ENCODE measurements at places on chromosomes 4 and X. TPM values are rescaled to one million over a fixed set of nuclear protein-coding genes. Genes with fewer than 3 reads are reported as not detected.
A peak's percentile ranks its signal among the peaks of the same experiment; 100 is the strongest.

Gene LRCH2
- total RNA-seq, result 5.4 TPM

GRCh38 chr4:139521754-139522401 is 34.1 kb downstream of the SETD7 start:
- H3K27ac ChIP-seq, result no peak overlapping the region
- H3K4me1 ChIP-seq, result no peaks in the 10 kb centered on the region
- no peak overlapping the region for H3K4me3 ChIP-seq

DNA sequence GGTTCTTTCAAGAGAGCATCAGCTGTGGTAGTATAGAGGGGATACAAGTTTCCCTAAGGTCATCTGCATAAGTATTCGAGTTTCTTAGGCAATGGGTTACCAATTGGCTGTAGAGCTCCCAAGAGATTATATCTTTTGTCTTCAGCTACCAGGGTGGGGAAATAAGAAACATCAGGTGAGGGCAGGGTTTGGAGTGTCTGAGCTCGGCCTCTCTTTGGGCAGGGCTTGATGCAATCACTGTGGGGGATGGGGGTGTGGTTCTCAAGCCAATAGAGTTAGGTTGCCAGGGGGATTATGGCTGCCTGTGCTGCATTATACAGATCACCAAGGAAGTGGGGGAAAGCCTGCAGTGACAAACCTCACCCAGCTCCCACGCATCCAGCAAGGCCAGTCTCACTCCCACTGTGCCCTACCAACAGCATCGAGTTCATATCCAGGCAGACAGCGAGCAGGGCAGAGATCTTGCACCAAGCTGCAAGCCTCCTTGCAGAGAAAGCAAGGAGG is 172.1 kb upstream of the MAGEE2 start:
- no peaks in the 10 kb centered on the region for H3K36me3 ChIP-seq
- H3K27me3 ChIP-seq, result no peaks in the 10 kb centered on the region
- no peak for DNase-seq
- H3K4me1 ChIP-seq, result no peaks in the 10 kb centered on the region
- H3K27ac ChIP-seq, result no peak overlapping the region

Gene AMBN
- not detected for total RNA-seq

Gene SPANXD
- not detected for total RNA-seq

- peak overlapping the region; percentile 73 for H3K4me3 ChIP-seq
- DNase-seq, result no peak
- H3K36me3 ChIP-seq, result no peaks in the 10 kb centered on the region
- H3K4me1 ChIP-seq, result peaks cover 18% of the 10 kb centered on the region
- H3K27me3 ChIP-seq, result no peaks in the 10 kb centered on the region
These were observed 39.9 kb downstream of the FAM149A start for GRCh38 chr4:186144198-186144945.

GRCh38 chr4:157222771-157223160 is 2.2 kb downstream of the GRIA2 start:
- no peaks in the 10 kb centered on the region for H3K36me3 ChIP-seq
- DNase-seq, result no peak
- no peaks in the 10 kb centered on the region for H3K27me3 ChIP-seq

- H3K4me3 ChIP-seq, result no peak overlapping the region
- no peaks in the 10 kb centered on the region for H3K4me1 ChIP-seq
- no peak for DNase-seq
- H3K27me3 ChIP-seq, result no peaks in the 10 kb centered on the region
These were observed 33.8 kb downstream of the CXCL1 start for GRCh38 chr4:73902817-73903547.

- H3K36me3 ChIP-seq, result no peaks in the 10 kb centered on the region
- H3K4me1 ChIP-seq, result peaks cover 7% of the 10 kb centered on the region
- H3K27me3 ChIP-seq, result no peaks in the 10 kb centered on the region
- no peak overlapping the region for H3K27ac ChIP-seq
These were observed 499 bp upstream of the NFXL1 start for GRCh38 chr4:47914926-47915237.

Gene LNX1
- 24.1 TPM for total RNA-seq

All from thoracic aorta (tissue), 2 donors.